ENCODE measurements at places on chromosomes 16 and 17.

- no peak for DNase-seq
Observed at GRCh38 chr17:7380855-7381683, at the start of gene TNK1. Gene TNK1 (plus strand): TSS chr17:7381089. CDS start chr17:7382927, 1,838 bp downstream.

DNA sequence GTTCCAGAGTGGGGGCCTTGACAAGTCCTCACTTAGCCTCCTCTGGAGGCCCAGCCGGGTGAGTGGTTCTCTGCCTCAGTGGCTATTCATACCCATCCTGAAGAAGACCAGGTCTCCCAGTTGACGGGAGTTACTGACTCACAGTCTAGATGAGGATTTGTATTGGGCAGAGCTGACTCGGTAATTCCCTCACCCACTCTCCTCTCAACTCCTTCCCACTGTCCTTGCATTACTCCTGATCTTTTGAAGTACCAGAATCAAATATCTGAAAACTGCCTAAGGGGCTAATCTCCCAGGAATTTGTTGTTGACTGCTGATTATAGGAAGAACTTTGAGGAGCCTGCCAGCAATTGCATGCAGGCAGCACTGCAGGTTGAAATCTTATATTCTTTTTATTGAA, 14.2 kb downstream of the SAP30BP start:
- no peak for DNase-seq

DNA sequence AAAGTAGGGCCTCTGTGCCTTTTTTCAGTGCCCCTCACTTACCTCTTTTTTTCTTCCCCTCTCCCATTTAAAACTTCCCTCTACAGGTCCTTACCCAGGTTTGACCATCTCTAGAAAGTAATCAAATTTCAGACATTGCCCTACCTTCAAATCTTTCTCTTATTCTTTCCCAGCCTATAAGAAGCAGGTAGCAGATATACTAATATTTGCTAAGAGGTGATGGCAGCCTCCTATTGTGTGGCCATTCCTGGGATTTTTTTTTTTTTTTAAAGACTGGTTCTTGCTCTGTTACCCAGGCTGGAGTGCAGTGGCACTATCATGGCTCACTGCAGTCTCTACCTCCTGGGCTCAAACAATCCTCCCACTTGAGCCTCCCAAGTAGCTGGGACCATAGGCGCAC, 111.1 kb upstream of the HAS3 start:
- DNase-seq: no peak

GRCh38 chr17:21210411-21211076, 3.4 kb downstream of the TMEM11 start:
- no peak for DNase-seq

DNA sequence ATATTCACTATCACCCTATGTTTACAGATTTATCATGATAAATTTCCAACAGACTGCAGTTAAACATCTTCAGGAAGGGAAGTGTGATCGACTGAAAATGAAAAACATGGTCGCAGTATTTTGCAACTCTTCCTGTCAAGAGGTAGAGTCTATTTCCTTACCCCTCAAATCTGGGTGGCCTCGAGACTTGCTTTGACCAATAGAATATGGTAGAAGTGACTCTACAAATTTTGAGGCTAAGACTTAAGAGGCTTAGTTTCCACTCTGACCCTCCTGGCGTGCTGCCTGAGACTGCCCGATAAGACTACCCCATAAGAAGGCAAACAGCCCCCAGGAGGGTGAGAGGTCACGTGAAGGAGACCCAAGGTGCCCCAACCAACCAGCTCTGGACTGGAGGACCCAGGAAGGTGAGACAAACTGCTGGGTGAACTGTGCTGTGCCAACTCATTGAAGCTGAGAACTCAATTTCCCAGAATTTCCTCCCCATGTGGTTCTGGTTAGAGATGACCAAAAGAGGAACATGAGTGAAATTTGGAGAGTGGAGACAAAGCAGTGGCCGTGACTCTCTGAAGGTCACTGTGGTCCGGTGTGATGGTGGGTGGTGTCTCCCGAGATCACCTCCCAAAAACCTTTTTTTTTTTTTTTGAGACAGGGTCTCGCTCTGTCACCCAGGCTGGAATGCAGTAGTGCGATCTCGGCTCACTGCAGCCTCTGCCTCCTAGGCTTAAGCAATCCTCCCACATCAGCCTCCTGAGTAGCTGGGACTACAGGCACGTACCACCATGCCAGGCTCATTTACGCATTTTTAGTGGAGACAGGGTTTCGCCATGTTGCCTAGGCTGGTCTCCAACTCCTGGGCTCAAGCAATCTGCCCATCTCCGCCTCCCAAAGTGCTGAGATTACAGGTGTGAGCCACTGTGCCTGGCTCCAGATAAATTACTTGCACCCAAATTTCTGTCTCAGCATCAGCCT, 38.2 kb upstream of the LITAF start:
- DNase-seq: peak; percentile 24

DNA sequence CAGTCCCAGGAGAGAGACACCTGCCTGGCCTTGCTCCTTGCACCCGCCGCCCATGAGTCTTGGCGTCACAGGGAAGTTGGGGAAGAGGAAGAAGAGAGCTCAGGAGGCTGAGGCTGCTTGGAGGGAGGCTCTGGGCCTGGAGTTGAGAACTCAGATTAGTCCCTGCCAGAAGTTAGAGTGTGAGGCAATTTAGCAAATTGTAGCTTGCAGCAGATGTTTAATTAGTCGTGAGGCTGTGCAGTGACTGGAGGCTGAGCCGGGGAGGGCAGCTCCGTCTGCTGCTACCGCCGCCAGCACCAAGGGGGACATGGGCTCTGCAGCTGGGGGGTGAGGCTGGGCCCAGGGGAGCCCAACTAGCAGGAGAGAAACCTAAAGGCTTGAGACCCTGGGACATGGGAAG, 738.3 kb upstream of the EEF2KMT start:
- no peak for DNase-seq

- no peak for DNase-seq
Observed at GRCh38 chr16:68936736-68937631, 93.7 kb downstream of the TANGO6 start.

DNA sequence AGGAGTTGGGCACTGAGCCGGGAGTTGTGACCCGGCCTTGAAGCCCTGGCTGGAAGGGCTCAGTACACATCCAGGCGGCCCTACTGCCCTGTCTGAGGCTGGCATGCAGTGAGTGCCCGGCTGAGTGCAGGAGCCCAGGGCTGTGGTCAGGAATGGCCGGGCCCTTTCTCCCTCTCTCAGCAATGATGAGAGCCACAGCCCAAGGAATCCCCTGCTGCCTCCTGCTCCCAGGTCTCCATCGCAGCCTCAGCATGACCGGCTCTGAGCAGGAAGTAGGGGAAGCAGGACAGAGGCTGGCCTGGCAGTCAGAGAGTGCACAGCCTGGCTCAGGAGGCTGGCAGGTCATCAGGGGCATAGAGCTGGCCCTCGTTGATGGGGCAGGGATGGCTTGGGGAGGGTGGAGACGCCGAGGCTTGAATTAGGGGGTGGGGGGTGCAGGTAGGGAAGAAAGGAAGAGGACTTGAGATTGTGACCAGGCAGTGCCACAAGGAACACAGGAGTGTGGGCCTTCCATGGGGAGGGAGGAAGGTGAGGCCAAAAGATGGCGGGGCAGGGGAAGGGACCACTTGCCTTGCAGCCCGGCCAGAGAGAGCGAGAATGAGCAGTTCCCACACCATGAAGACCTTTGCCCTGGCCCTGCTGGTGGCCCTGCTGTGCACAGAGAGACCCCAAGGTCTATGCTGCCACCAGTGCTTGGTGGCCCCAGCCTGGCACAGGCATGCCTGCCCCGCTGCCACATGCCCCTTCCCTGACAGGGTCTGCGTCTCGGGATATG, 32.1 kb upstream of the KRT17 start:
- no peak for DNase-seq

- DNase-seq: peak; percentile 91
Observed at GRCh38 chr17:68462381-68463210, 5.3 kb upstream of the WIPI1 start.

DNA sequence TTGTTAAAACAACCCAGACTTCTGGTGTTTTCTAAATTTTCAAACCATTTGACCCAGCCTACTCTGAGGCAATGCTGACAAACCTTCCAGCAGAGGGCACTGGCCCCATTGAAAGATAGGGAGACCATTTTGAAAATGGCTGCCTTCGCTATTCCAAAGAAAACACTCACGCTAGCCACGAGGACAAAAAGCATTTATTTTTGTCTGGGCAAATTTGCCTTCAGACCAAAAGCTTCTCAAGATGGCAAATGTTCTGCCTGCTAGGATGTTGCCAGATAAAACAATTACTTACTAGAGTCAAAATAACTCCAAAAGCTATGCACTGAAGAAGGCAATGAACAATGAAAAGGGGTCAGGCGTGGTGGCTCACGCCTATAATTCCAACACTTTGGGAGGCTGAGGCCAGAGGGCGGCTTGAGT, 296.7 kb upstream of the IRX5 start:
- DNase-seq: no peak

GRCh38 chr17:66722341-66722740, 112.6 kb upstream of the CACNG5 start:
- no peak for DNase-seq

GRCh38 chr16:88528902-88529318, 41.3 kb upstream of the ZC3H18 start:
- no peak for DNase-seq

All from activated CD4-positive, alpha-beta T cell treated with anti-CD3 and anti-CD28 coated beads, Interleukin-2, amount 50 U/mL, for 16 hours (primary cell).